ENCODE measurements at places on chromosomes 1 and 21.

DNA sequence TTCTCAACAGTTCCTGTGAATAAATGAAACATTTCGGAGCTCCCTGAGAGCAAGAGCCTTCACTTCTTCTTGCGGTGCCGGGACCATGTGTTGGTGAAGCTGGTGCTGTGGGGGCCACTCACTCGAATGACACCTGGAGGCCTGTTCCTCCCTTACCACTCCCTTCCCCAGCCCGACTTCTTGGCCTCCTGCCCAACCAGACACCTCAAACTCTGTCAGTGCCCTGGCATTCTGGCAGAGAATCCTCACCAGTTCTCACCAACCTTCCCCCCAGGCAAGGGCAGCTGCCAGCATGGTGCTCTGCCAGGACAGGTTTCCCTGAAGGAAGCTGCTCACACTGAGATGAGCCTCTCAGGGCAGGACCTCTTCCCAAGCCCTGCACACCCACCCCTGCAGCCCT lies 68.3 kb downstream of the MPZL1 start:
- no peak for DNase-seq

- DNase-seq: peak; percentile 81
Observed at GRCh38 chr1:1629430-1630190, 2.4 kb upstream of the MMP23B start.

GRCh38 chr1:106962591-106962990 lies 93.9 kb upstream of the PRMT6 start:
- DNase-seq: no peak

- DNase-seq: no peak
Observed at GRCh38 chr1:84988588-84988987, 8.3 kb downstream of the MCOLN2 start.

GRCh38 chr1:17893891-17894631 lies 138.9 kb downstream of the ACTL8 start:
- no peak for DNase-seq

DNA sequence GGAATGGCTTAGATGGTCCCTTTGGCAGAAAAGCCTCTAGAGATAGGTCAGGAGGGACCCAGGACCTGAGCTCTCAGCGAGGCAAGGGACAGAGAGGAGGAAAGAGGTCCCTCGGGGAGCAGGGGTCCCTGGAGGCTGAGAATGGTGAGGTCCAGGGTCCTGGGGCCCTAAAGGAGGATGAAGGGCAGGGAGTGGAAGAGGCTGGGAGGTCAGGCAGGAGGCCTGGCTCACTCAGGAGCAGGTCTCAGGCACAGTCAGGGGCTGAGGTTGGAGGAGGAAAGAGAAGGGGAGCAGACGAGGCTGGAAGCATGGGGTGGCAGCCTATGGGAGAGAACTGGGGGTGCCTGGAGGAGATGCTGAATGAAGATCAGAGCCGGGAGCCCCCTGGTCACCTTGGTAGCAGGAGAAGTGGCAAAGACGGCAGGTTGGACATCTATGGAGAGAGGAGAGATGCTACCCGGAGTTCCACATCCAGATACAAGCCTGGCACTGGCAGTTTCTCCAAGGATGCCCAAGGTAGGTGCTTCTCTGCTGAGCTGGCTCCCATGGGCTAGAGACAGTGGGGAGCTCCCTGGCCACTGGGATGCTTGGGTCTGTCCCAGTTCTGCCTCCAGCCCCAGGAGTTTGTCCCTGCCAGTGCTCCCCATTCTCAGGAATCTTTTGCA lies 22.6 kb downstream of the IGFN1 start:
- no peak for DNase-seq

GRCh38 chr1:200903793-200904192 lies 9.1 kb downstream of the INAVA start:
- DNase-seq: no peak

DNA sequence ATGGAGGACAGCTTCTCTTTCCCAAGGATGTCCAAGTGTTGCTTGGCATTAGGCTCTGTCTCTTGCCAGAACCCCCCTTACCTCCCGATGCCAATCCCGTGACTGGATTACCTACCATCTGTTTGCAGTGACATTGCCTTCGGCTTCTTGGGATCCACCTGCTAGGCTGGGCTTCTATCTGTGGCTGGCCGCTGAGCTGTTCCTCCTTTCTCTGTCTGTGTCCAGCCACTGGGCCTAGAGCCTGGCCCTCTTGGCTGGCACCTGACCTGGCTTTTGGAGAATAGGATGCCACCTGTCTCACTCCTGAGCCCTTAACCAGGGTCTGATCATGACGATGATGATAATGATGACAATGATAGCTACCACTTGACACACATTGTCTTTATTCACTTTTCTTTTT lies 41.6 kb upstream of the STUM start:
- DNase-seq: no peak

- no peak for DNase-seq
Observed at GRCh38 chr1:220631238-220631815, 58.8 kb upstream of the C1orf115 start.

DNA sequence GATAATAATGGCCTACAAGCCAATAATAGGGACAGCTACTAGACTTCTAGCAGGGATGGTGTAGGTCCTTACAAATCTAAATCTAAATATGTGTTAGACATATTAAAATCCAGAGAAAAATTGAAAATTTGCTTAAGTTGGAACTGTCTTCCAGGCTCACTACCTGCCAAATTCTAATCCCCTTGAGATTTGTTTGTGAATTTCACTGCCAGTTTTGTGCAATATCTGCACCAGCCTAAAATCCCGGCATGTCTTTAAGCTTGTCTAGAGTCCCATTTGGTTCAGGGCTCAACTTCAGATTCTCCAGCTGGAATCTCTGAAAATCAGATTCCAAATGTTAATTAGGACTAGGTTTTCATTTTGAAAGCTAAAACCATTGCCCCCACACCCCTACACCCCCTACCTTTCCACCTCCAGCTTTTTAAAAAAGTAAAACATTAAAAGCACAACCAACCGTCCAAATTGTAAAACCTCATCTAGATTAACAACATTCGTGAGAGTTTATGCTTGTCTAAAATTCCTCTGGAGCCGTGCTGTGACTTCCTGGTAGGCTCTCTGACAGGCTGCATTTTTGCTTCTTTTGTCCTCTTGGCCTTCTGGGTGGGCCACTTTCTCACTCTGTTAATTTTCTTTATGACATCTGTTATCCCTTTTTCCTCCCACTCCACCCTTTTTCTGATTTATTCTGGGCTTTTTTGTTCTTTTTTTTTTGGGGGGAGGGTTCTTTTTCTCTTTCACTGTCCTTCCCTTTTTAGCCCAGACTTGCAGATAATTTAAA lies 348.7 kb downstream of the PAPPA2 start:
- DNase-seq: no peak

GRCh38 chr1:222697826-222698225 lies 14.5 kb downstream of the AIDA start:
- no peak for DNase-seq

- no peak for DNase-seq
Observed at GRCh38 chr1:171038284-171038683, 52.4 kb upstream of the FMO3 start.

DNA sequence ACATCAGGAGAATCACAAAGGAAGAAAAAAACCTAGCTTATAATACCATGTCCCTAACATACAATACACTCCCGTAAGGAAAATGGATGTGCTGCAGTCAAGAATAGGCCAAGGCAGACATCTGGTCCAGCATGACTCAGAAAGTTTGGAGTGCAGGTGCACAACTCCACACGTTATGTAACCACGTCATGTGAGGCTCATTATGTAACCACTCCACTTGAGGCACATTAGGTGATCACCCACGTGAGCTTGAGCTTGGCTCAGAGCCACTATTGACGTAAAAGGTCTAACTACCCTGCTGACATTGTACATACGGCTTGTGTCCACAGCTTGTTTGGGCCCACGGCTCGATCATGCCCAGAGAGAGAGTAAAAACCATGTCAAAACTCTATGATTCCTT lies 99.8 kb upstream of the C1orf21 start:
- DNase-seq: no peak

- DNase-seq: no peak
Observed at GRCh38 chr1:163596541-163597258, 274.9 kb downstream of the NUF2 start.

DNA sequence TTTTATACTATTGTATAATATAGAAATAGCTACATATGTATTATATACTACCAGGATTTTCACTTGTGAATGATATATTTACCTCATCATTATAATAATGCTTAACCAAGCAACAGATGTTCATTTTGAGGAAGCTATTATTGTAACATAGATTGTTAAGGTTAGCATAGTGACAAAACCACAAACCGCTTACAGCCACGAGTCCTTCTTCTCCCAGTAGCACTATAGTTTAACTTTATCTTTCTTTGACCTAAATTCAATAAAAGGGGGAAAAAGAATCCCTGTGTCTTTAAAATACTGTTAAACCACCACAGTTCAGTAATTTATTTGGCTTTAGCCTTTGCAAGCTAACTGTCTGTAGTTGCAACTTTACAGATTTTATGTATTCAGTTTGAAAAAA lies 1039.4 kb upstream of the B3GALT2 start:
- no peak for DNase-seq

GRCh38 chr1:164805399-164805798 lies 246.4 kb downstream of the PBX1 start:
- DNase-seq: no peak

- DNase-seq: no peak
Observed at GRCh38 chr1:45621895-45622523, 1.8 kb downstream of the CCDC17 start.

GRCh38 chr1:104593413-104594187 lies 843.9 kb downstream of the AMY1C start:
- no peak for DNase-seq

DNA sequence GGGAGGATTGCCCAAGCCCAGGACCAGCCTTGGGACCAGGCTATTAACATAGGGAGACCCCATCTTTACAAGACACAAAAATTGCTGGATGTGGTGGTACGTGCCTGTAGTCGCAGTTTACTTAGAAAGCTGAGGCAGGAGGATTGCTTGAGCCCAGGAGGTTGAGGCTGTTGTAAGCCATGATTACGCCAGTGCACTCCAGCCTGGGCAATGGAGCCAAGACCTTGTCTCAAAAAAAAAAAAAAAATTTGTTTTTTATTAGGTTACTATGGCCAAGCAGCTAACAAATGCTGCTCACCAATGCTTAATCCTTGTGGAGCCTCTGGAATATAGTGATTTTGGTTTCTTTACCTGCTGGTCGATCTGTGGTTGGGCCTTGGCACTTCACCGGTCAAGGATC lies 8.8 kb downstream of the ARID1A start:
- no peak for DNase-seq

DNA sequence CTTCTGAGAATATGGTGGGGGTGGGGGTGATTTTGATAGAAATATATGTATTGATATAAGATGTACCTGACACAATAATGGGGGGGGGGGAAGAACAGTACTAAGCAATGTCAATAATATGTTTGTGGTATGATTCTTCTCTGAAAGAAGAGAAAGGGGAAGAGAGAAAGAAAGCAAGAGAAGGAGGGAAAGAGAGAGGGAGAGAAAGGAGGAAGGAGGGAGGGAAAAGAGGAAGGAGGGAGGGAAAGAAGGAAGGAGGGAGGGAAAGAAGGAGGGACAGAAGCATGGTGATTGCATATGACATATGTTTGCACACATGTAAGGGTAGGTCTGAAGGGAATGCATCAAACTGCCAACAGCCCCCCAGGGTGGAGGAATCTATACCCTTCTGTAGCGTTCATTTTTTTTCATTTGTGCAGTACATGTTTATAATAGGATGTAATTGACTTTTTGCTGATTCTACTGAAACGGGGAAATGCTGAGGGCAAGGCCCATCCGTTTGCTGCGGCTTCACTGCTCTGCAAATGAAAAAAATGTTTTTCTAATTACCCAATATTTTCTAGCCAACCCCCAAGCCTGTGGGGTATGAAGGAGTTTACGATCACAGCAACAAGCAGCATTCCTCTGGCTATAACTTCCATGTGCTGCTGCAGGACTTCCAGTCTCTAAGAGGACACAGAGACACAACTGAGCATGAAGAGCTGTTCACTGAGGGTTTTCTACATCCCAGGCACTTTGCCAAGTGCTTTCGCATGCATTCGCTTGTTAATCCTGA lies 119.3 kb upstream of the ZC3H12A start:
- no peak for DNase-seq

DNA sequence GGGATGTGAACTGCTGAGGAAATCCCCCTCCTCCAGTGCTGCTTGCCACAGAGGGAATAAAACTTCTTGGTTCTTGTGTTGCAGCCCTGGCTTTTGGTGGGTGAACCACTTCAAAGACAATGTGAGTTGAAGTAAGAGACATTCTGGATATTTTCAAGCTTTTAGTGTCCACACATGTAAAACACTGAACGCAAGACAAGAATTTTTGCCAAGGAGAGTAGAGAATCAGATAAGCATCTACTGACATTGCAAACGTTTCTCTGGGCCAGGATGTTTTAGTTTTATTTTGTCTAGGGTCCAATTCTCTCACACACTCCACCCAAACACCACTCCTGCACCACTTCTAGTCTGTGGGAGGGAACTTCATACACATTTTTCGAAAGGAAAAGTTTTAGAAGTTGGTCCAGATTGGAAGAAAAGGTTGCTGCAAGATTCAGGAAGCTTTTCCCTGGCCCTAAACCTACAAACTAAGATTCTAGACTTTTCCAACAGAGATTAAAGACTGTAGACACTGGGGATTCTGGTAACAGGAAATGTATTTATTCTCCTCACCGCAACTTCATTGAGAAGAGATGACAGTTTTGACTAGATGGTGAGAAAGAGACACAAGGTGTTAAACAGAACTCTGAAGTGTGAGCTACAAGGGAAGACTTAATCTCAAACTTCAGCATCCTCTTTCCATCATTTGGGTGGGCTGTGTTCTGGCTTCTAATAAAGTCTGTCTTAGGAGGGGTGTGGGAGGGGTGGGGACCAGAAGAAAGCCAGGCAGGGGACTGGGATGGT lies 16.1 kb downstream of the FASLG start:
- DNase-seq: no peak

DNA sequence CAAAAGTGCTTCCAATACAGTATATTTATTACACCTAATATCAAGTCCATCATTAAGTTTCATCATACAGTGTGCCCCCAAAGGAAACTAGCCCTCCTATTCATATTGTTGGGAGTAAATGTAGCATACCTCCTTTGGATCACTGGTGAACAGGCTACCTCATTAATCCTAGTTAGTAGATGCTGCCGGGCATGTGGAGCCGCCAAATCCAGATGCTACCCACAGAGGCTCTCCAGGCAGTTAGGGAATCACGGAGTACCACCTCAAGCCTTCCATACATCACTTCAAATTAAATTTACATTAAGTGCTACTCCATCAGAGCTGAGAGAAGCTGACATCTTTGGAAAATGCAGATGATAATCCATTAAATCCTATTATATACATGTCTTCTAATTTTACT lies 121.7 kb upstream of the FOXD3 start:
- no peak for DNase-seq

GRCh38 chr1:204449678-204450280 lies 38.2 kb upstream of the PPP1R15B start:
- no peak for DNase-seq

All from stimulated activated CD4-positive, alpha-beta T cell treated with anti-CD3 and anti-CD28 coated beads, Interleukin-4, amount 100 ng/mL, for 4 hours (primary cell).